Spinal cord (tissue), 10 donors: ENCODE measurements at places on chromosomes 7 and 10.

DNA sequence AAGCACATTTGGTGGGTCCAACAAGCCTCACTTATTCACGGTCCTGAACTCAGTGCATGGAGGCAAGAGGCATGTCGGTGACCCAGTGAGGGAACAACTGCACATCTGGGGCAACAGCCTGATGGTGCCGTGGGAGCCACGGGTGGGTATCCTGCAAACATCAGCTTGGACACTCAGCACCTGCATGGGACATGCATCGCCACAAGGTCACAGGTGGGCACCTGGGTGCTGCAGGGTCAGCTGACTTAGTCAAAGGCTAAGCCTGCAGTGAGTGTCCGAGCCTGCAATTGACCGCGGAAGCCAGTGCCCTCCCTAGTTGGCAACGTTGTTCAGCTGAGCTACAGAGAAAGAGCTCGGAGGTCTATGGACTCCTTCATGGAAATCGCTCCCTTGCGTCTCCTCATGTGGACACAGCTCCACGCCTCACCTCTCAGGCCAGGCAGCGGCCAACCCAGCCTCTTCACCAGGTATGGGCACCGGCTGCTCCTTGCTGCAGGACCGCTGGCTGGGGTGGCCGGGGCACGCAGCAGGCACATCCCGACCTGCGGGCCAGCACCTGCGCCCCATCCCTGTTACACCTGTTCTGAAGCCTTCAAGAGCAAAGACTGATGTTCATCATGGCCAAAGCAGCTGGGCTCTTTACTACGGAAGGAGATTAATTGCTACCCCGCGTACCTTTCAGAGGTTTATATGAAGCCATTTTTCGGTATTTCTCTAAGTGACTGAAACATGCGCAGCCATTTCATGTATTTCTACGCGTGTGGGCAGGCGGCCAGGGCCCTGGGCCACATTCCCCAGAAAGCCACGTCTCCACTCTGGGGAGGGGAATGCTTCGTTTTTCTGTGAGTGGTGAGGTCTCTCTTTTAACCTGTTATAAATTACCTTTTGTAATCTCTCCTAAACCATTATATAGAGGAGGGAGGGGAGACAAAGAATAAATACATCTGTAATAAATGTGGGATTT is 380.7 kb downstream of the DNAJB6 start:
- no peak for DNase-seq

GRCh38 chr7:6271694-6272440 is 557 bp downstream of the CYTH3 start:
- no peak for DNase-seq

GRCh38 chr7:120486164-120486563 is 213.2 kb downstream of the KCND2 start:
- DNase-seq: no peak

GRCh38 chr10:33889371-33889770 is 554.9 kb upstream of the NRP1 start:
- no peak for DNase-seq

DNA sequence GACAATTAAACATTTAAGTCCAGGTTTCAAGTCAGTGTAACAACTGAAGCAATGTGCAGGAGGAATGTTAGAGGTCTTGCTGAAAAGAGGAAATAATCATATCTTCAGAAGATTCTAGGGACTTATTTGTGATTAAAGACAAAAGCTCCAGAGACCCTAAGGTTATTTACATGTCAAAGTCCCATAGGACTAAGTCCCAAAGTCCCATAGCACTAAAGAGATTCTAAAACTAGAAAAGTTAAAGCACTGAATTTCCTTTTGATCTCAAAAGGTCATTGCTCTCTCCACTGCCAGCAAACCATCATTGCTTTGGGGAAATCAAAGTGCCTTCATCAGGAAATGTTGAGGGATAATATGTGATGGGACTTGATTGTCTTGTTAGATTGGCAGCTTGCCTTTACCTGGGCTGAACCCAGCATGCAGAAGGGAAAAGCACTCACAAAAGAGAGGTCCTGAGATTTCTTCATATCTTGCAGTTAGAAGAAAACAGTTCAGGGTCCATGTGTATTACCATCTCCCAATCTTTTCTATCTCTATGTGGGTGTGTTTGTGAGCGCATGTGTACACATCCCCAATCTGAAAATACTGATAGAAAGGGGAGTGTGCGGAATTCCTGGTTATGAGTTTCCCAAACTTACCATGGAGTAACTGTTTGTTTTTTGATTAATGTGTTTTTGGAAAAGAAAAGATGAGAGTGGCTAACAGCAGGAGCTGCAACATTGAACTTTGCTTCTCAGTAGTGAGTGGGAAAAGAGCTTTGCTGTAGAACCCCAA is 21.8 kb downstream of the NUDT13 start:
- DNase-seq: no peak

GRCh38 chr10:23692736-23693135 is 253.9 kb downstream of the OTUD1 start:
- DNase-seq: no peak

- no peak for DNase-seq
Observed at GRCh38 chr7:54680377-54681005, 78.5 kb downstream of the SEC61G start.

- DNase-seq: no peak
Observed at GRCh38 chr10:78559661-78560340, 509.0 kb upstream of the ZMIZ1 start.

GRCh38 chr10:7444551-7445121 is 33.8 kb upstream of the SFMBT2 start:
- DNase-seq: peak; percentile 71

DNA sequence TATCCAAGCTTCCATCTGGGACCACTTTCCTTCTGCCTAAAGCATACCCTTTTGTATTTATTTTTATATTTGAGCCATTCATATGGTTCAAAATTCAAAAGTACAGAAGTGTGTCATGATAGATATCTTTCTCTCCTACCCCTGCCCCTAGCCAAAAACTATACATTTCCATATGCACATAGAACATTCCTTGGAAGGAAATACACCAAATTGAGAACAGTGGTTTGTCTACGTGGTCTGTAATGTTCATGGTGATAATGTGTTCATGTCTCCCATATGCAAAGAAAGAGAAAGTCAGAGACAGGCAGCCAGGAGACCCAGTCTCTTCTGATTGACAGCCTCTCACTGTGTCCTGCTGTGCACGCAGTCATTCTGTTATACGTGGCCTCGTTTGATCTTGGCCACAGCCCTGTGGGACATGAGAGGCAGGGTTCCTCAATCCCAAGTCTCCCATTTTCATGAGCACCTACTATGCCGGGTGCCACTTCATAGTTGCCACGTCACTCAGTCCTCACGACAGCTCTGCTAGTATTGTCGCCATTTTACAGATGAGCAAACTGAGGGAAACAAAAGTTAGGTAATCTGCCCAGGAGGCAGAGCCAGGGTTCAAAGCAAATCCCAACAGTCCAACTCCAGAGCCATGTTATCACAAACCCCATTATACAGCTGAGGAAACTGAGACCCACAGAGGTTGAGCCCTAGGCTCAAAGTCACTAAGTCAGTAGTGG is 8.0 kb upstream of the CDH23 start:
- DNase-seq: no peak

GRCh38 chr10:37747081-37747480 is 110.3 kb downstream of the ZNF248 start:
- DNase-seq: no peak

DNA sequence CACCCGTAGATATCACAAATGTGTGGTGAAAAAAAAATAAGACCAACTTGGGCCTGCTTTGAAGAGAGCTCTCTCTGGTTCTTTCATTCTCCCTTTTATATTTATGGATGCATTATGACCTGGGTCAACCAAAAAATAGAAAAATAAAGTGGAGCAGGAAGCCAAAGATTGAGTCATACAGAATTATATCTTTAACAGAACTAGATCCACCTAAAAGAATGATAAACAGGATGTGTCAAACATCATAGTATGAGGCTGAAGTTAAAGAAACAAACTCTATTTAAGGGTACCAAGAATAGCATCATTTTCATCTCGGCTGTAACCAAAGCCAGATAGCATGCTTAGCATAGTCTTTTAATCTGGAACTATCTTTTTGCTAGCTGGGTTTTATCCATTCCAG is 28.8 kb upstream of the NMT2 start:
- no peak for DNase-seq

DNA sequence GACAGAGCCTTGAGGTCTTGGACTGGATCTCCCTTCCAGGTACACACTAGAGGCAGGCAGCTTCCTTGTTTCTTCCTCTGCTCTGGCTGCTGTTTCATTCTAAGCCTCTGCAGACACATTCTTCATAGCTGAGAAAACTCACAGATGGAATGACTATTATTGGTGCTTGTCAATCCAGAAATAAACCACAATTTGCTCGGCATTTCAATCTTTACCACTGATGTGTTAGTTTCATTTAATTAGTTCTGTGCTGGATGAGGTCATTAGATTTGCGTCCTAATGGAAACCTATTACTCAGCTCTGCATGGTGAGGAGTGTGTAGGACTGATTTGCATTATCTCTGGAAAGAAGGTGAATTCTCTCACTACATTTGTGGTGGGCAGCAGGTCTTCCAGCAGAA is 392.5 kb downstream of the NRG3 start:
- DNase-seq: no peak

DNA sequence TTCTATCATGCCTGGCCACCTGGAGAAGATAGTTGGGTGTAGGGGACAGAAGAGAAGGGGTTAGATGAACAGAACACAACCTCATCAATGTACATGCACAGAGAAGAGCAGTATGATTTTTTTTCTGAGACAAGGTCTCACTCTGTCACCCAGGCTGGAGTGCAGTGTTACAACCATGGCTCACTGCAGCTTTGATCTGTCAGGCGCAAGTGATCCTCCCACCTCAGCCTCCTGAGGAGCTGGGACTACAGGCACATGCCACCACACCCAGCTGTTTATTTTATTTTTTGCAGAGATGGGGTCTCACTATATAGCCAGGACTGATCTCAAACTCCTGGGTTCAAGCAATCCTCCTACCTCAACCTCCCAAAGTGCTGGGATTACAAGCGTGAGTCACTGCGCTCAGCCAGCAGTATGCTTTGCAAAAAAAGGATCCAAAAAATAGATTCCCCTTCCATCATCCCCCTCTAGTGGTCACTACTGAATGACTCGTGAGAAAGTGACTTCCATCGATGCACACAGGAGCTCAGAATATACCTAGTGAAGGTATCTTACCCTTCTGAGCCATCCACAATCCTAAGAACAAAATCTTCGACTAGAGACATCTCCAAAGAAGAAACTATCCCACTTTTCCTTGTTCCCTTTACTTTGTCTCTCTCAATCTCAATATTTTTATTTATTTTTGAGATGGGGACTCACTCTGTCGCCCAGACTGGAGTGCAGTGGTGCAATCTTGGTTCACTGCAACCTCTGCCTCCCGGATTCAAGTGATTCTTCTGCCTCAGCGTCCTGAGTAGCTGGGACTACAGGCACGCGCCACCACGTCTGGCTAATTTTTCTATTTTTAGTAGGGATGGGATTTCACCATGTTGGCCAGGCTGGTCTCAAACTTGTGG is 21.0 kb downstream of the ZCWPW1 start:
- DNase-seq: peak; percentile 76

DNA sequence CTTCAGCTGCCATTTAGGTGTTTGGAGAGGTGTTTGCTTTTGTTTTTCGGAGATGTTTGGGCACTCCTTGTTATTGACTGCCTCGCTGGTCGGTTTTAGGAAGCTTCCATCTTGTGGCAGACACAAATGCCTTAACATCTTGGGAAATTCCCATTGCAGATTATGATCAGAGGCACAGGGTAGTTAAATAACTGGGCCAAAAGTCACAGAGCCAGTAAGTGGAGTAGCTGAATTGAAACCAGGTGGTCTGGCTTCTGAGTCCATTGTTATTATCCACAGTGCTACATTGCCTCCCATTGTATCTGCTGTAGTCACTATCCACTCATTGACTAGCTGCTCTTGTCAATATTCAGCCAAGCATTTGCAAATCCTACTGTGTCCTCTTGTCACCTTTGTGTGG is 138.2 kb upstream of the PLPP4 start:
- no peak for DNase-seq

DNA sequence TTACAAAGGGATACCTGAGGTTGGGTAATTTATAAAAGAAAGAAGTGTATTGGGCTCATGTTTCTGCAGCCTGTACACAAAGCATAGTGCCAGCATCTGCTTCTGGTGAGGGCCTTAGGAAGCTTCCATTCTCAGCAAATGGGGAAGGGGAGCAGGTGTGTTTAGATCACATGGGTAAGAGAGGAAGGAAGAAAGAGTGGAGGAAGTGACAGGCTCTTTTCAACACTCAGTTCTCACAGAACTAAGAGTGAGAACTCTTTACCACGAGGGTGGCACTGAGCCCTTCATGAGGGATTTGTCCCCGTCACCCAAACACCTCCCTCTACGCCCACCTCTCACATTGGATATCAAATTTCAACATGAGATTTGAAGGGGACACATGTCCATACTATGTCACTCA is 506 bp upstream of the FAM170B start:
- no peak for DNase-seq

GRCh38 chr10:113663908-113664307 is at the start of gene NRAP:
NRAP (minus strand) TSS chr10:113664041; CDS start chr10:113663882, 159 bp downstream.
- DNase-seq: no peak

GRCh38 chr7:87600130-87601124 is at the start of gene ABCB1:
ABCB1 (minus strand) TSS chr7:87600884; CDS start chr7:87600184, 700 bp downstream.
- DNase-seq: peak; percentile 21

- no peak for DNase-seq
Observed at GRCh38 chr10:32738958-32739357, 219.1 kb downstream of the ITGB1 start.

GRCh38 chr10:81116990-81117389 is 579.3 kb downstream of the SH2D4B start:
- peak; percentile 18 for DNase-seq

DNA sequence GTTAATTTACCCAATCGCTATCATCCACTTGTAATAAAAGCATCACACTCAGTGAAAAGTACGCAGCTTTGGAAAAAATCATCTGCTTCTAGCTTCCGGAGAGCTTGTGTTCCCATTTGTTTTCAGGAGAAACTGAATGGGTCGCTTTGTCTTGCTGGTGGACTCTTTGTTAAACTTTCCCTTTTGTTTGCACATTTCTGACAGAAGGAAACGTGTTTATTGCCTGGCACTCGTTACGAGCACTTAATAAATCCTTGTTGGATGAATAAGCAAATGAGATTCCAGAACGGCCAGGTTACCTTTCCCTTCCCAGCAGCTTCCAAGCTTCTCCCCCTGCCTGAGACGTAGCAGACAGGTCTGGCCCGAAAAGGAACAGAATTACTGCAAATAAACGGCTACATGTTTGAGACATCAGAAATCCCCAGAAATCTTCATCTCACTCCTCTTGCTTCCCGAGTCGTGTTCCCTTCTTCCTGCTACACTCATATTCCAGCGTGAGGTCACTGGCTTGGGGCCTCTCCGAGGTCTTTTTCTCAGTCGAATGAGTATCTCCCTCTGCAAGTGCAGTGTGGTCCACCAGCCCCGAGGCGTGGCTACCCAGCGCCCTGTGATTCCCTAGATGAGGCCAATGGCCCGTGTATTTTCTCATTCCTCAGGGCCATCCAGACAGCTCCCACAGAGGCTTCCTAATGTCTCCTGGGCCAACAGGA is 167.2 kb downstream of the FRMD4A start:
- no peak for DNase-seq

DNA sequence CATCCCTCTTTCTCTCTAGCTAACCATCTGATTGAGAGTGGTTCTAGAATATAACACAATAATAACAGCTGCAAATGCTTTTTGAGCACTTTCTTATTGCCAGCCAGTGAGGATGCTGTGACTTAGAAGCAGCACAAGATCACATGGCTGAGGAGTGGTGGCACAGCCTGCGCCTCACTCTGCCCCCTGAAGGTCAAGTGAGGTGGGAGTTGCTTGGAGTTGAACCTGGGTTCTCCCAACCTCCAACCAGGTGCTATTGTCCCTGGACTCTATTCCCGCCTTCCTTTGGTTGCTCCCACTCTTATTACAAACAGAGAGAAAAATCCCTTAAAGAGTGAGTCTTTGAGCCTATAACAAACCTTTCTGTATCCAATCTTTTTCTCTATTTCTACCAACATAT is 280.3 kb upstream of the PODXL start:
- DNase-seq: no peak

GRCh38 chr7:76063525-76063924 is 15.6 kb downstream of the MDH2 start:
- DNase-seq: no peak
